ENCODE measurements at places on chromosomes 5 and 9.

GRCh38 chr5:164721656-164722055, 1216.2 kb downstream of the MAT2B start:
- DNase-seq = no peak

- DNase-seq = no peak
Measured at GRCh38 chr5:151298063-151298855, 5.3 kb downstream of the SLC36A3 start.

DNA sequence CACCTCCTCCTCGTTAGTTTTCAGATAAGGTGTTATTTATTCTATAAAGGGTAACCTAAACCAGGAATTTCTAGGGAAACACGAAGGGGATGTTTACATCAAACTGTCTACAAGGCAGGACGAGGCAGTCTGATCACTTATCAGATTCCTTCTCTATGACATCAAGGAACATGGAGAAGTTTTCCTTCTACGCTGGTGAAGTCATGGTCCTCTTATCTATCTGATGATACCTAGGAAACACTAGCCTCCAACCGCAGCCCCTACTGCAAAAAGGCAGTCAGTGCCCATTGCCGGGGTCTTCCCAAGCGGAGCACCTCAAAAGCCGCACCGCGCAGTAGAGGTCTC, 1.5 kb downstream of the MPDZ start:
- DNase-seq = no peak

- DNase-seq = no peak
Measured at GRCh38 chr5:150636391-150637244, 3.8 kb upstream of the SYNPO start.

DNA sequence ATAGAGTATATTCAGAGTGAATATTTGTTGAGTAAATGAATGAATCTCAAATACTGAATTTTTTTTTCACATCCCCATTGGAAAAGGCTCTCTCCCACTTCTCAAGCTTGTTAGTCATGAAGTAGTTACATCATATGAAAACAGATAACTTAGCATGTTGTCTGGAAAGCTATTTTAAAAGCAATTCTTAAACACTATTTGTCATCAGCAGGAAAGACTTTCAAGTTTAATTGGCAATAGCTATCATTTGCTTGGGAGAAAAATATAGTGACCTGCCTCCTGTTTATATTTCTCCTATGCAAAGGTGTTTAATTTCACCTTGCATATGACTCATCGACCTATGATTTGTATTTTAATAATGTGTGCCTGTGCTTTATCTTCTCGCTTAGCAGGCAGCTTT, 499.8 kb upstream of the GRIA1 start:
- DNase-seq = no peak

- DNase-seq = no peak
Measured at GRCh38 chr5:113199122-113199905, 222.7 kb downstream of the DCP2 start.

GRCh38 chr5:67549947-67550346, 353.3 kb upstream of the CD180 start:
- no peak for DNase-seq

GRCh38 chr5:142769251-142769792, 855 bp upstream of the ARHGAP26 start:
- no peak for DNase-seq

- DNase-seq = no peak
Measured at GRCh38 chr9:78210841-78211301, 25.0 kb upstream of the CEP78 start.

GRCh38 chr9:97564291-97565175, 63.1 kb downstream of the TMOD1 start:
- no peak for DNase-seq

GRCh38 chr5:6715758-6716628, 2.8 kb downstream of the TENT4A start:
- DNase-seq = no peak

GRCh38 chr9:103225702-103226646, 230.8 kb downstream of the CYLC2 start:
- no peak for DNase-seq

- DNase-seq = no peak
Measured at GRCh38 chr5:159933531-159934485, 17.5 kb downstream of the ADRA1B start.

- peak; percentile 25 for DNase-seq
Measured at GRCh38 chr5:90529939-90530677, 724 bp upstream of the LYSMD3 start.

DNA sequence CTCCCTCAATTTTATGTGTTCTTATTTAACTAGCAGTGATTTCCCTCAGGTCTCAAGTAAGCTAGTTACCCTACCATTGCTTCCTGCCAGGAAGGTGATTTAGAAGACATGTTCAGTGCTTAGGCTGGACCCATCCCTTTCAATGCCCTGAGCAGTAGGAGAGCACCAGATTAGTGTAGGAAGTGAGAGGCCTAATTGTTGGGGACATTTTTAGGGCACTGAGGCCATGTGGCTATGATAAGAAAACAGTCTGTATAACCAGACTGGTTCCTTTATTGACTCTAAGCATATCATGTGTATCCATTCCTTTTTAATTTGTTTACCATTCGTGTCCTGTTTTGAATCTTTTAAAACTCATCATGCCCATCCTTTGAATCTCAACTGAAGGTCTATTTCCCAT, 312.3 kb upstream of the PRR16 start:
- DNase-seq = no peak

- DNase-seq = no peak
Measured at GRCh38 chr9:135410421-135410820, 69.2 kb upstream of the PPP1R26 start.

- no peak for DNase-seq
Measured at GRCh38 chr5:40227366-40227765, 452.3 kb upstream of the PTGER4 start.

DNA sequence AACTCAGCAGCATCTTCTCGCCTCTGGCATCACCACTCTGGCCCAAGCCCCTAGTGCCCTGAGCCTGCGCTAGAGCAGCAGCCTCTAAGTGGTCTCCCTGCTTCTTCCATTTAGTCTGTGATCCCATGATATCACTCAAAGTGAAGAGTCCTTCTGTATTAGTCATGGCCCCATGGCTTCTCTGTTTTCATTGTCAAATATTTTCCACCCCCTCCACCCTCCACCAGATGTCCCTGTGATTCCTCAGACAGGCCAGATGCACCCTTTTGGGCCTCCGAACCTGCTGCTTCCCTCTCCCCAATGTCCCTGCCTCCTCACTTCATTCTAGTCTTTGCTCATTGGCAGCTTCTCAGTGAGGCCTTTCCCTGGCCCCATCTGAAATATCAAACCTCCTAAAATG, 299.2 kb downstream of the SPOCK1 start:
- no peak for DNase-seq

DNA sequence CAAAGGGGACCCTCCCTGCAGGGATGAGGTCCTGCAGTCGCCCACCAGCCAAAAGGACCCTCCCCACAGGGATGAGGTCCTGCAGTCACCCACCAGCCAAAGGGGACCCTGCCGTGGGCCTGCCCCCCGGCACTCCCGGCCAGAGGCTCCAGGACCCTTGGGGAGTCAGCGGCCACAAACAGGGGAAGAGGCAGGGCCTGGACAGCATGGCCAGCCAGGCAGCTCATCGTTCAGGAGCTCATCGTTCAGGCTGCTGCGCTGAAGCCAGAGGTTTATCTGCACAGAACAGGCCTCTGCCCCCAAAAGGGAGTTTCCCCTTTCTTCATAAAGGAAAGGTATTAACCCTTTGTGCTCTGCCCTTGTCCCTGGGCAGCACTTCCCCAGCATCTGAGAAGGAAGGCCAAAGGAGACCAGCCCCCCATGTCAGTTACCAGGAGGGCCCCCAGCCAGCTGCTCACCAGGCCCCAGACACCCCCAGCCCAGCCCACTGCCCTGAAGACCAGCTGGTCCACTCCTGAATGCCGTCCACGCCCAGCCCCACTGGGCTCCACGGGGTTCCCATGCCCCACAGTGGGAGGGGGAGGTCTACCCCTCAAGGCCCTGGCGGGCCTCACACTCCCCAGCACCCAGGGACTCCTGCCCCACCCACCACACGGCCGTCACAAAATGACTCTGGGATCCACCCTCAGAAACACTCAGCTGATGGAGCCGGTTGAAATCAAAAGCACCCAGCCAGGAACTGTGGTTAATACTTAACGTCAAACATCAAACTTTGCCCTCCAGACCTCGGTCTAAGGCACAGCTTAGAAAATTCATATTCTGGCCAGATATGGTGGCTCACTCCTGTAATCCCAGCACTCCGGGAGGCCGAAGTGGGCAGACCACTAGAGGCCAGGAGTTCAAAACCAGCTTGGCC, 6.3 kb downstream of the SLC12A7 start:
- no peak for DNase-seq

- DNase-seq = no peak
Measured at GRCh38 chr5:15354021-15354420, 146.0 kb upstream of the FBXL7 start.

DNA sequence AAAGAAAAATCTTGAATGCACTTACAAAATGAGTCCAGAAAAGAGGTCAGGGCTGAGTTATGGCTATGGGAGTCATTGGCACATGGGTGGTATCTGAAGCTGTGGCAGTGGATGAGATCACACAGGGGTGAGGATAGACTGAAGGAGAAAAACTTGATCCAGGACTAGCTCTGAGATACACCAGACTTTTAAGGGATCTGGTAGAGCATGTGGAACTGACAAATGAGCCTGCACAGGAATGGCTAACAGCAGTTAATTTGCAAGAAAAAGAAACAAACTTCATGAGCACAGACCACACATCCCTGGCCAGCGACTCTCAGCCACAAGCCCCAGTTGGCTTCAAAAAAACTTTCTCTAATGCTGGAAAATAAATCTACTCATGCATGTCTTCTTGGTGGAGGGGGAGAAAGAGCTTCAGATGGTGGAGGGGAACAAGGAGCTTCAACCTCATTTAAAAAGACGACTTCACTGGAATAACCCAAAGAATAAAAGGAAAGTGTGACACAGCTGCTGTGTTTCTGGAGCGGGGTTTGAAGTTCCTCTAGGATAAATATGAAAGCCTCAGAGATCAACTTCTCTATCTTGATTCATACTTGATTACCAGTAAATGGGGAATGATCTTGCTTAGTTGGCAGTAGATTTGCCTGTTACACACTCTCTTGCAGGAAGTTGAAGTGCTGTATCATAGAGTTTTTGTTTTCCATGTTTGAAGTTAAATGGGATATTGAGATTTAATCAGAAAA, 33.6 kb downstream of the TNFAIP8 start:
- DNase-seq = no peak

- no peak for DNase-seq
Measured at GRCh38 chr9:79812099-79812498, 240.3 kb downstream of the TLE4 start.

DNA sequence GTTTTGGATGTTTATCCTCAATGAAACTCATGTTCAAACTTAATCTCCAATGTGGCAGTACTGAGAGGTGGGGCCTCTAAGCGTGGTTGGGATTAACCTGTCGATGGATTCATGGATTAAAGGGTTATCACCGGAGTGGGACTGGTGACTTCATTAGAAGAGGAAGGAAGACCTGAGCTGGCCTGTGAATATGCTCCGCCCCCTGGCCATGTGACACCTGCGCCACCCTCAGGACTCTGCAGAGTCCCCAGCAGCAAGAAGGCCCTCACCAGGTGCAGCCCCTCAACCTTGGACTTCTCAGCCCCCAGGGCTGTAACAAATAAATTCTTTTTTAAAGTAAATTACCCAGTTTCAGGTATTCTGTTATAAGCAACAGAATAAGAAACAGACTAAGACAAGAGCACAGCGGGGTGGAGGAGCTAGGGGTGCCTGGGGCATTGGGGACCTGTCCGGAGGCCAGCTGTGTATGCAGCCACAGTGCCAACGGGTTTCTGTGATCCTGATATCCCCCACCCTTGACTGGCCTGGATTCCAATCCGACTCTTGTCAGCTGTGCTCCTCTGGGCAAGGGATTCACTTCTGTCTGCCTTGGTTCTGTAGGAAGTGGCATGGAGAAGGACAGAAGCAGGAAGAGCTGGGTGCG, 3.2 kb upstream of the MAPK9 start:
- DNase-seq = no peak

DNA sequence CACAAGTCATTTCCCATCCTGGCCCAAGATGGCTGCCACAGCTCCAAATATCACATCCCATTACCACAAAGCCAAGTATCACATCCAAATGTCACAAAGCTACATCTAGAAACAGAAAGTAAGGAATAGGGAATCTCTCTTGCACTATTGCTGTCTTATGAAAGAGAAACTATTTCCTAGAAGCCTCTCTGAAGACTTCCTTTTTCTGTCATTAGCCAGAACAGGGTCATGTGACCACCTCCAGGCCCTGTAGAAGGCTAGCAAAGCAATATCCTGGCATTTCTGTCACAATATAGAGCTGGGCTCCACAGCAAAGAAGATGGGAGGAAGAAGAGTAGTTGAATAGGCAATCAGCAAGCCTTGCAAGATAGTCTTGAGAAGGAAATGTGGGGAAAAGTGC, 99.2 kb downstream of the SH3TC2 start:
- DNase-seq = no peak
